CD4-positive, alpha-beta T cell treated with Interleukin-4 for 1 hour (primary cell): ENCODE measurements at places on chromosomes 3 and 15.

GRCh38 chr3:178022599-178022998, 513.6 kb upstream of the KCNMB2 start:
- no peak for DNase-seq

DNA sequence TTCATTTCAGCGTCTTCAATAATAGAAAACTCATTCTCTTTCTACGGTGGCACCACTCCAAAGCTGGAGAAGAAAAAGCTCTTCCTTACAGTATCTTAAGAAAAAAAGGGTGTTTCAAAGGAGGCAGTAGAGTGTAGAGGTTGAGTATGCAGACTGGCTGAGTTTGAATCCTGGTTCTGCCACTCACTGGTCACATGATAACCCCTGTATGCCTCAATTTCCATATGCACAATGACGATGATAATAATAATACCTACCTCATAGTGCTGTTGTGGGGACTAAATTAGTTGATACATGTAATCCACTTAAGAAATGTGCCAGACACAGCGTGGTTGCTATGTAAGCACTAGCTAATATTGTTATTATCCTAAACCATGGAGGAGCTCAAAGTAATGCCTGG, 4.5 kb downstream of the ANP32A start:
- no peak for DNase-seq

- DNase-seq = no peak
Measured at GRCh38 chr3:194900854-194901522, 215.3 kb downstream of the FAM43A start.

GRCh38 chr15:74827614-74828013, 1.2 kb downstream of the CPLX3 start:
- no peak for DNase-seq

- DNase-seq = peak; percentile 25
Measured at GRCh38 chr15:84595660-84596059, 5.1 kb upstream of the ZSCAN2 start.

DNA sequence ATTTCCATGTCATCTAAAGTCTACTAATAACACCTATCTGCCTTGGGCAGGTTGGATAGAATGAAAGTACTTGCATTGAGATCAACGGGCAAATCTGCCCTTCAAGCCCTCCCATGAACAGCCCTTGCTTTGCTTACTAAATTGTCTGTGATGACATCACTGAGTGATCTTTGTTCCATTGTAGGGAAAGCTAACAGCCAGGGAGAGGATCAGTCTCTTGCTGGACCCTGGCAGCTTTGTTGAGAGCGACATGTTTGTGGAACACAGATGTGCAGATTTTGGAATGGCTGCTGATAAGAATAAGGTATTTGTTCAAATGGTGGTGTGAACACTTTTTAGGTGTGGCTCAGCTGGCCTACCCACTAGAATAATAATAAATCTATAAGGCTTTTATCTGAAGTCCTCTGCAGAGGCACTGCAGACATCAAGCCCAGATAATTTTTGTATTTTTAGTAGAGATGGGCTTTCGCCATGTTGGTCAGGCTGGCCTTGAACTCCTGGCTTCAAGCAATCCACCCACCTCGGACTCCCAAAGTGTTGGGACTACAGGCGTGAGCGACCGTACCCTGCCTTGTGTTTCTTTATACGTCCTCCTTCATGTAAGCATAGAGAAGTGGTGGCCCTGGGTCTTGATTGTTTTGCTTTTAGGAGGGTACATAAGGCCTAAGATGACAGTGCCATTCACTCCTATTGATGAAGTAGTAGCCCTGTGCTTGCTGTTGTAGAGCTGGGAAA, 5.7 kb downstream of the PCCB start:
- no peak for DNase-seq

DNA sequence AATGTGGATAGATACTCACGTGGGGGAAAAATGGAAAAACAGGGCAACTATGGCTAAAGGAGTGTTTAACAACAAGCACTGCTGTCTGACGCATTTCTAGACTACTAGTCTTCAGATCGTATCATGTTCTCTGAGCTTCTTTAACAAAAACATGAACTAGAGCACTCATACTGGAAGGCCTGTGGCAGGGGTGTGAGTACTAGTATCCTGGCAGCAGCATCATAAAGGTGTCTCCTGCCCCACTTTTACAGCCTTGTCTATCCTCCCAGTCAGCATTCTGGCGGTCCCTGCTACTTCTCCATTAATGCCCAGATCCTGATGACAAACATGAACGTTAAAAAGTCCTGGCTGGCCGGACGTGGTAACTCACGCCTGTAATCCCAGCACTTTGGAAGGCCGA, 4.0 kb downstream of the FMN1 start:
- no peak for DNase-seq
